Activated CD4-positive, alpha-beta T cell treated with anti-CD3 and anti-CD28 coated beads for 1 hour (primary cell): ENCODE measurements at places on chromosomes 5 and 9.

DNA sequence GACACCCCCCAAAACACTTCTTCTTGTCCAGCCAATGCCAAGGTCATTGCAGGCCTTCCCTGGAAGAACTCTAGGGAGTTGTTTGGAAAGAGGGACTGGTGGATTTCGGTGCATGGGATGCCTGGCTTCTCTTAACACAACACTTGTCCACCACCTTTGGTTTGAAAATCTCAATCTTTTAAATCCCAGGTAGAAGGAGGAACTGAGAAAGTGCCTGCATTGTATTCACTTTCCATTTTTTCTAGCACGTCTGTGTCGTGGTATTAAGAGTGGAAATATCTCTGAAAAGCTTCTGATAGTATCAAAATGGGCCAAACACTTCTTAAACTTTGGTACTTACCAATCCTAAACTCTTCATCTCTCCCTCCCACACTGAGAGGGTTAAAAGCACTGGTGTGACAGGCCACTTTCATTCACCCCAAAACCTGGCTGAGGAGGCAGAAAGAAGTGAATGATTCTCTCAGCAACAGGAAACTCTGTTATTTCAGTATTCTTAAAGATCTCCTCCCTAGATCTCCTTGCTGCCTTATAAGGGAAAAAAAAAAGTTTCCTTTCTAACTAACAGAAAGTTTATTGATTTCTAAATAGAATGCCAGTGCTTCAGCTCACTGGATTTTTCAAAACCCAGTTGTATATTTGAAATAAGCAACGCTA lies 3.9 kb upstream of the NFIB start:
- no peak for DNase-seq

GRCh38 chr5:32072054-32072453 lies 102.1 kb downstream of the GOLPH3 start:
- DNase-seq: no peak

- DNase-seq: no peak
Measured at GRCh38 chr5:132138260-132138659, 64.7 kb downstream of the CSF2 start.

GRCh38 chr5:176540476-176540899 lies 3.3 kb upstream of the RNF44 start:
- DNase-seq: no peak

DNA sequence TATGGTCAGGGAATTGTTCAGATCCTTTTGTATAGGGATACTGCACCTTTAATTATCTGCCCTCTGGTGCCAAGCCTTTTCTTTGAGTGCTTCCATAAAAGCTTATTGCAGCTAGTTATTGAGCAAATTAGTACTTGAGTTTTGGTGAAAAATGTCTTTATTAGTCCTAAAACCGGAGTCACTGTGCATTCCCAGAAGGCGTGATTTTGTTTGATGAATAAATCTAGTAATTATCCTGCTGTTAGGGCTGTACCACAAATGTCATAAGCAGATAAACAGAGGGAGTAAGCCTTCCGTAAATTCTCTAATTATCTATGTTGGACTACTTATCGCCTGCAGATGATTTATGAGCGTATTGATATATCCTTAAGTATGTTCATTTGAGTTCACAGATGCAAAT lies 620.7 kb upstream of the ARRDC3 start:
- no peak for DNase-seq

DNA sequence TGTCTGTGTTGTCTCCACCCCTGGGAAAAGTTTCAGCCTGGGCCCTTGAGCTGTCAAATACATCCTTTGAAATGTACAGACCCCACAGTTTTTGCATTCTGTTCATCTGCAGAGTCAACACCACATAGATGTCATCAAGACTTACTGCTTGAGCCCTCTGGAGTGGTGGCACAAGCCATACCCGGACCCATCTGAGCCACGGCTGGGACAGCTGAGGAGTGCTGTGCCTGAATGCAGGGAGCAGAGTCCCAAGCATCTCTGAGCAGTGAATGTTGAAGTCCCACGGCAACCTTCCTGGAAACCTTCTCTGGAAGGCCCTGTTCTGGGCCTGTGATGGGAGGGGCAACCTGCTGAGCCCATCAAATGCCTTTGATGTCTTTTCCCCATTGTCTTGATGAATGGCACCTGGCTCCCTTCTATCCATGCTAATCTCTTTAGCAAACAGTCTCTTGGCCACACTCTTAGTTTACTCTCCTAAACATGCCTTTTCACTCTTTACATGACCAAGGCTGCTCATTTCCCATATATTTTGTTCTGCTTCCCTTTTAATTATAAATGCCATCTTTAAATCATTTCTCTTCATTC lies 92.5 kb downstream of the ATPSCKMT start:
- DNase-seq: no peak

GRCh38 chr5:95620870-95621838 lies 1.3 kb downstream of the GPR150 start:
- peak; percentile 16 for DNase-seq

- no peak for DNase-seq
Measured at GRCh38 chr5:136198453-136198852, 5.5 kb upstream of the SMIM32 start.

- DNase-seq: no peak
Measured at GRCh38 chr5:94776167-94776566, 157.7 kb downstream of the SLF1 start.

GRCh38 chr9:70614786-70615463 lies 200.5 kb upstream of the KLF9 start:
- no peak for DNase-seq

DNA sequence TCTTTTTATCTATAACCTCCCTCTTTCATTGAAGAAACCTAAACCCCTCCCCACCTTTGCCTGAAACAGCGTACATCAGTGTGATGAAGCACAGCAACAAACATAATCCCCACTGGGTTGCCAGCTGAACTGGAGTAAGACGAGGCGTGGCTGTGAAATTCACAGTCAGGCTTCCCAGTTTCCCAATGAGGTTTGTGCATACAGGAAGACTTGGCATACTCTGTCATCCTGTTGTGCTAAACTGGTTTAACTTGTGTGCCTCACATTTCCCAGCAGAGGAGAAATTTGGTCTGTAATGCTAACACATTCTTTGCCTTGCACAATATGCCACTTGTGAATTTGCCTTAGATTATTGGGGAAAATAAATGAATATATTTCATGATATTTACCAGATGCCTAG lies 121.5 kb downstream of the SV2C start:
- DNase-seq: no peak

DNA sequence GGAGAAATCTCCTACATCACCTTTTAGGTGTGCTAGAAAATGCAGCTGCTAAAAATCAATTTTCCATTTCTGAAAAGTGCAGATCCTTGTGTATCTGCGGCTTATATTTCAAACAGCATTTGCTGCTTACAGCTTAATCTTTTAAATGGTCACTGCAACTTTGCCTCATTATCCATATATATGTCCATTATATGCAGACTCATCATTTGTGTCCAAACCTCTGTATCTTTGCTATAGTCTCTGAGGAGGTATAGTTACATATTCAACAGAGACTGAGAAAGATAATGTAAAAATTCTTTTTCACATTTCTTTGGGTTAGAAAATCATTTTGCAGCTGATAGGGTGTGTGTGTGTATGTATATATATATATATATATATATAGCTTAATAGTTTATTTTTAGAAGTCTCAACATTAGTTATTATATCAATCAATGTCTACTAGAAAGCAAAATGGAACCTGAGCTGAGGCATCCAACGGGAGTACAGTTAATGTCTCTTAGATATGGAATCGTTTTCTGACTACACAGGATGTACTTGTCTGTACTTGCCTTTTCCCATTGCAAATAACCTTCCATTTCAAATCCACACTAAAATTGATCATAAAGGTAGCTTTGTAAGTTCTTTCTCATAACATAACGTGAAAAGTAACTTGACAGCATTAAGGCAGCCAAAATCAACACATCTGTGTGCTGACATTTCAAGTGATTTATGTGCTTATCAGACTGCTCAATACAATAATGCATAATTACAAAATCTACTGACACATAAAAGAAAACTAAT lies 267.0 kb upstream of the HAPLN1 start:
- DNase-seq: no peak

DNA sequence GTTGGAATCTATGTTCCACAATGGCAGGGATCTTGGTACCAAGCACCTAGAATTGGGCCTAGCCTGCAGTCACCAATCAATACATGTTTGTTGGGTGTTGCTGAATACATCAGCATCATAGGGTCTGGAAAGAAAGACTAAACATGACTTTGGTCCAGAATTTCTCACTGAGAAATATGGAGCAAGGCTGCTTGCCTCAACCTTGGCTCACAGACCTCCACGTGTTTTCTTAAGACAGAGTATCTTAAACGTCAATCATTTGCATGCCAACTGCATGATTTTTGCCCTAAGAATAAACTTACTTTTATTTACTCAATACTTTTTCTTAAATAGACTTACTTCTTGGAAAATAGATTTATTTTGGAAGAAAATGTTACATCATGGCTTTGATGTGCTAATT lies 22.7 kb upstream of the TRAF1 start:
- no peak for DNase-seq

DNA sequence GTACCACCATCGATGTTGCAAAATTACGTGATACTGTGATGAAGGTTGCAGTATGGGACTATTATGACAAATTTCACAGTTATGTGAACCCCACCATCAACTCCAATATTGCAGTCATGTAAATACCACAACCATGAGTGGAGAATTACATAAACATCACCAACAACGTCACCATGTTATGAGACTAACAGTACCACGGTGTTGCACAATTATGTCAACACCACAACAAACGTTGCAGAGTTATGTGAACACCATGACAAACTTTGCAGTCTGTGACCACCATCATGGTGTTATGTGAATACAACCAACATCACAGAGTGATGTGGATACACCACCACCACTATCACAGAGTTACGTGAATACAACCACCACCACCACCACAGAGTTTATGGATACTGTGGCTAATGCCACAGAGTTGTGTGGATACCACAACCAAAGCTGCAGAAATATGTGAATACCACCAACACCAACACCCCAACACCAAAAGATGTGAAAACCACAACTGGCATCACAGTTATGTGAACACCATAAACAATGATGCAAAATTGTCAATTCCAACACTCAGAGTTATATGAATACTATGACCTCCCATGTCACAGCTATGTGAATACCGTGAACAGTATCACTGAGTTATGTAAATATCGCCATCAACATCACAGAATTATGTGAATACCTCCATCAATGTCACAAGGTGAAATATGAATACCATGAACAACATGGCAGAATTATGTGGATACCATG lies 62.4 kb downstream of the SHC3 start:
- DNase-seq: no peak

DNA sequence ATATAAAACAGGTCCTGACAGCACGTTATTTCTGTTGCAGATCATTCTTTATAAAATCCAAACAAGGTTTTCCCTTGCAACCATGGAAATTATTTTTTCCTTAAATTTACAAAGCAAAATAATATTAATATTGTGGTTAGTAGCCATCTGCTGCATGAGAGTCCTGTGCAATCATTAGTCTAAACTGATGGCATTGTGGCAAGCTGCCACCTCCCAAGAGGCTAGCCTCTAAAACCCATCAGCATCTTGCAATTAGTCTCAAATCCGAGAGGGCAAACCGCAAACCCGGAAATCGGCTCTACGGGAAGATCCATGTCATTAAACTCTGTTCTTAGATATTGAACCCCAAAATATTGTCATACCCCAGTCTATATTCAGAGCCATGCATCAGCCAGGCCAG lies 11.3 kb upstream of the CDH6 start:
- DNase-seq: no peak

DNA sequence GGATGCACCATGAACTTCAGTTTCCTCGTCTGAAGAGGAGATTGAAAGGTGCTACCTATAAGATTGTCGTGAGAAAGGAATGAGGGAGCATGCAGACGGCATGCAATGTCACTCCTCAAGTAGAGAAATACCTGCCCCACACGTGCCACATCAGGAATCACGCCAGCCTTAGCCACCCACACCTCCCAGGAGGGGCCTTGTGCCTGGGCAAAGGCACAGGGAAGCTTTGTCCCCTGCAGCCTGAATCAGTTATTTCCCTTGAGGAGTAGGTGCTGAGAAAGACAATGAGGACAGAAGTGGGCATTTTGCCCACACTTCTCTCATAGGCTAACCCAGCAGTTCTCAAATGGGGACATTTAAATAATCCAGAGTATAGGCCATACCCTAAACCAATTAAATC lies 31.0 kb downstream of the FSTL4 start:
- DNase-seq: no peak

DNA sequence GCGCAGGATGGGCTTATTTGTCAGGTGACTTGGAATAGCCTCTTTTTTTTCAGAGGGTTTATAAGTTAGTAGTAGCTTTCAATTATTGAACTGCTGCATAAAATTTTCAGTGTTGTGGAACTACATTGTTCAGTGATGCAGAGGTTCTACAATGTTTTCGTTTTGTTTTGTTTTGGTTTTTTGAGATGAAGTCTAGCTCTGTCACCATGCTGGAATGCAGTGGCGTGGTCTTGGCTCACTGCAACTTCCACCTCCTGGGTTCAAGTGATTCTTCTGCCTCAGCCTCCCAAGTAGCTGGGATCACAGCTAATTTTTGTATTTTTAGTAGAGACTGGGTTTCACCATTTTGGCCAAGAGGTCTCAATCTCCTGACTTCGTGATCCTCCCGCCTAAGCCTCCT lies 22.0 kb downstream of the NUP188 start:
- no peak for DNase-seq

DNA sequence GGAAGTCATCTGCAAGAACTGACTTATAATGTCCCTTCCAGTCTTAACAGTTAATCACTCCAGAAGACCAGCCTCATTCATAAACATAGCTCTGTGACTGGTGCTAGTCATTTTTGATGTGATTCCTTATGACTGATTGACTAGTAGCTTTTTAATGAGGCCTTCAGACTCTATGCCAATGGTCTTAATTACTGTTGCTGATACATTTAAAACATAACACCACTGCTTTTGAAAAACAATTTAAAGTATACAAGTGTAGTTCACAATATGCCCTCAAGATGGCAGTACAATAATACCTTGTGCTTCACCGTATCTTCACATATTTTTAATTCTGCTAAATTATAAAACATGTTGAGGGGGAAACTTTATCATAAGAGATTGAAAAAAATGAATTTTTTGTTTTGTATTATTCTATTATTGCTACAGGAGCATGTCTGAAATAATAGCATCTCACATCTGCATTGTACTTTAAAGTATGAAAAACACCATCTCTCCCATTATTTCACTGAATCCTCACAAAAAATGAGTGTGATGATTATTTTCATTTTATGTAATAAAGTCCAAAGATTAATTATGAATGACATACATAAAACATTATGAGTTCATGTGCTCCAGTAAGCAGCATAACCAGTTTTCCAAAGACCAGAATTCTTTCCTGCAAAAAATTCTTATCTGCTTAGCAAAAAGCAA lies 55.2 kb upstream of the SHISAL2B start:
- DNase-seq: no peak
